HS-27A (cell line): ENCODE measurements at places on chromosomes 1 and 21.

- DNase-seq: no peak
These were observed 19.9 kb downstream of the SAMSN1 start for GRCh38 chr21:14526199-14526598.

GRCh38 chr1:115466433-115466832, 128.4 kb upstream of the NGF start:
- DNase-seq: no peak

DNA sequence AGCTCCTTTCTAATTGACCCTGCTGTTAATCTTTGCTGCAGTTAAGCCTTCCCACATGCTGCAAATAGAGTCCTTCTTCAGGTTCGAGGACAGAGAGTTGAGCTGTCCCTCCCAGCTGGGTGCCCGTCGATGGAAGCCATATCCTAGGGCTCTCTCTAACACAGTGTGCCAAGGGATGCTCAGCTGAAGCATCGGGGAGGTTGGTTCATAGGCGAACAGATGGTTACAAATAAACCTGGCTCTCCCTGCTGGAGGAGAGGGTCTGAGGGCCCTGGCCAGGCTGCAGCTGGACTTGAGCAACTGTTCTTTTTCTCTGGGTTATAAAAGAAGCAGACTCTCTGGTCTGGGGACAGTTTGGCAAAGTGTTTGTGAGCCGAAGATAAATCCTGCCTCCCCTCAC, 120.3 kb upstream of the C8B start:
- DNase-seq: no peak

DNA sequence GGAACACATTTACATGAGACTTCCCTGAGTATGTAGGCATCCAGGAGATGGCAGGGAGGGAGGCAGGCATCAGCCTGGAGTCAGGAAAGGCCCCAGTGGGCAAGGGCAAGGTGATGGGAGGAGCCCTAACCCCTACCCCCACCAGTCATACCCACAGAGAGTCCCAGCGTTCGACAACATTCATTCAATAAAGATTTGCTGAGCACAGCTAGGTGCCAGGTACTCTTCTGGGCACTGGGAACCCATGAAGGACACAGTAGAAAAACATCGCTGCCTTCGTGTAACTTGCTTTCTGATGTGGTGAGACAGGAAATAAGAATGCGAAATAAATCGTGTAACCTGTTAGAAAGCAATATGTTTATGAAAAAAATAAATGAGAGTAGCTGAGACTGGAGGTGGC, 77.3 kb upstream of the GADD45A start:
- no peak for DNase-seq

GRCh38 chr1:116721451-116722007, 32.7 kb upstream of the CD2 start:
- DNase-seq: no peak

- no peak for DNase-seq
These were observed 957.0 kb downstream of the NCAM2 start for GRCh38 chr21:21955204-21955603.

DNA sequence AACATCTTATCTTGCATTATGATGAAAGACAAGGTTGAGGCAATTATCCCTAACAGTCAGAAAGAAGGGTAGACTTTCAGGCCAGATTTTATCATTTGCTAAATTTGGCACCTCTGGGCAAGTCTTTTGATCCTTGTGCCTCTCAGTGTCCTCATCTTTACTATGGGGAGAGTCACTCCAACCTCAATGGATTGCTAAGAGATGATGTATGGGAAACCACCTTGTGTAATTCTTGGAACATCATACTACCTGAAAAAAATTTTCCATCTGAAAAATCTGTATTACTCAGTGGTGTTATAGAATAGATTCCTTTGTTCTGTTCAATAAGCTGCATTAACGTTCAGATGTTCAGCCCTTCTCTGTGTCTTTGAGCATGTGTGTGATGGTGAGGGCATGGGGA, 230.7 kb downstream of the TGFB2 start:
- no peak for DNase-seq
